ENCODE measurements at places on chromosomes 2 and 18. TPM values are rescaled to one million over a fixed set of nuclear protein-coding genes. Genes with fewer than 3 reads are reported as not detected.

FER1L5 gene
- not detected for total RNA-seq

- peaks cover 2% of the 10 kb centered on the region for H3K27me3 ChIP-seq
- H3K27ac ChIP-seq = peak overlapping the region; percentile 76
- no peaks in the 10 kb centered on the region for H3K36me3 ChIP-seq
- H3K4me1 ChIP-seq = peaks cover 51% of the 10 kb centered on the region
- no peak overlapping the region for H3K4me3 ChIP-seq
- DNase-seq = no peak
Measured at GRCh38 chr2:234308073-234308812, 188.6 kb downstream of the ARL4C start.

DNA sequence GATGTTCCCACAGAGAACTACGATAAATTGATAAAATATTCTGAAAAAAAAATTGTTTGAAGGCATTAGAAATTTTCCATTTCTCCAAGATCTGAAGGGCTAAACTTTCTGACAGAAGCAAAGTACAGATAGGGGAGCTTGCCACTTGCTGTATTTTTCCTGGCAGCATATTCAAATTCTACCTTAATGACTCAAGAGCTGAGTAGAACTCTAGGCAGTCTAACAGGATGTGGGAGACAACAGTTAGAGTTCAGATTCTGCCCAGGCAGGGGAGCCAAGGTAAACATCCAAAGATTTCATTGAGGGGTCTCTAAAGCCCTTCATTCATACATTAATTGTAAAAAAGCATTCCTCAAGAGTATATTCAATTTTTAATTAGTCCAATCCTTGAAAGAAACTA lies 46.0 kb upstream of the RIT2 start:
- no peak overlapping the region for H3K4me3 ChIP-seq
- no peak overlapping the region for H3K27ac ChIP-seq
- no peak for DNase-seq
- H3K4me1 ChIP-seq = no peaks in the 10 kb centered on the region
- H3K36me3 ChIP-seq = no peaks in the 10 kb centered on the region
- no peaks in the 10 kb centered on the region for H3K27me3 ChIP-seq

- peaks cover 6% of the 10 kb centered on the region for H3K36me3 ChIP-seq
- H3K27me3 ChIP-seq = no peaks in the 10 kb centered on the region
- no peak for DNase-seq
- H3K27ac ChIP-seq = no peak overlapping the region
- H3K4me1 ChIP-seq = peaks cover 30% of the 10 kb centered on the region
Measured at GRCh38 chr2:197998702-197999101, 194.3 kb downstream of the PLCL1 start.

DNA sequence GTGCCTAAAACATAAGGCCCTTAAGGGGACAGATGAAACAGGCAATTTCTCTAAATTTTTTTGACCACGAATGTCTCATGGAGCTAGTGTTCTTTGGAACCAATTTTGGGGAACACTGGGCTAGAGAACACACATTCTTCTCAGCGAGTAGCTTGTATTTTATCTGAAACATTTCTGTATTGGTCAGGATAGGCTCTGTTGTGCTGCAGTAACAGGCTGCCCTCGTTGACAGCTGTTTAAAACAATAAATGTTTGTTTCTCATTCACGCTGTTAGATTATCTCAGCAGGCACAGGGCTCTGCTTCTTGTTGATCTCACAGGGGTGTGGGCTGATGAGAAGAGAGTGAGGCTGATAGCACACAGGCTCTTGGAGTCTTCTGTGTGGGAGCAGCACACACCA lies 105.3 kb downstream of the SH3RF3 start:
- no peak overlapping the region for H3K4me3 ChIP-seq
- peaks cover 23% of the 10 kb centered on the region for H3K4me1 ChIP-seq
- H3K27me3 ChIP-seq = no peaks in the 10 kb centered on the region
- no peak overlapping the region for H3K27ac ChIP-seq
